ENCODE measurements at places on chromosomes 7 and 10.
A peak's percentile ranks its signal among the peaks of the same experiment; 100 is the strongest.

DNA sequence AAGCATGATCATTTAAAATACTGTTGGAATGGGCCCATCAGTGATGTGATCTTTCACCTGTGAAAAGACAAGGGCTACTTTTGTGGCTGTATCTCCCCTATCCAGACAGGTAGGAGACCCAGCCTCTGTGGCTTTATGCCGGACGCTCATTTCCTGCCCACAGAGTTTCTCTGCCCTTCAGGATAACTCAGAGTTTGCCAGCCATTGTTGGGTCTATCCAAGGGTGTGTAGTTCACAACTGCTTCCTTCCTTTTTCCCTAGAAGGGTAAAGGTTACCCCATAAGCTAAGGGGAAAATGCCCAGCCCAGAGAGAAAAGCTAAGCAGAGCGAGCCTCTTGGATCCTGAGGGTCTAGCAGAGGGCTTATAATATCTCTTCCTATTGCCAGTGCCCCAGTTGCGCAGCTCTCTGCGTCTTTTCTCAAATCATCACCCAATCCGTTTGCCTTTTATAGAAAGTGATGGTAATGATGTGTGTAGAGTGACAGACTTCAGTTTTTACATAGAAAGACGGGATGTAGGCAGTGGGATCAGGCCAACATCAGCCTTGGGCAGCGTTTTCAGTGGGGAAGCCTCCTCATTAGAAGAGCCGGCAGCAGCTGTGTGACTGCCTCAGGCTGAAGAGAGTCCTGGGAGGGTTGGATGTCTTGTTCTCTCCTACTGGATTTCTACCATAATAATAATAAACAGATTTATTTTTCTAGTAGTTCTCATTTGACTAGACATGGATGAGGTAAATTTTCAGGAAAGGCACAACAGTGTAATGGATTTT, 80.5 kb downstream of the MET start:
- no peak for DNase-seq

GRCh38 chr7:1463676-1464223, 4.5 kb upstream of the MICALL2 start:
- DNase-seq, result no peak

DNA sequence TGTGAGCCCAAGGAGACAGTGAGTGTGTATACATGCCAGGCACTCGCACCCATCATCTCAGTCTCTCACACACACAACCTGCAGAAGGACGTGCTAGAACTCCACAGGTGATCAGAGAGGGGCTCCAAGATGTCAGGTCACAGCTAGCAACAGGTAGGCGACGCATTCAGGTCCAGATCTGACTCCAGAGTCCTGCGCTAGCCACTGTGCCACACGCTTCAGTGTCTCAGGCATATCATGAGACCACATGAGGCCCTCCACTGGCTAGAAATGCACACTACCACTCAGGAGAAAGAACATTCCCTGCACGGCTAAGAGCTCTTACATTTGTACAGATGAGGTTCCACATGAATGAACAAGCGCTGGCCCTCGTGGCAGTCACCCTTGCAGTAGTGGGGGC, 11.5 kb downstream of the AKR1B1 start:
- no peak for DNase-seq

GRCh38 chr10:52351914-52352330, 37.8 kb downstream of the DKK1 start:
- DNase-seq, result peak; percentile 85

DNA sequence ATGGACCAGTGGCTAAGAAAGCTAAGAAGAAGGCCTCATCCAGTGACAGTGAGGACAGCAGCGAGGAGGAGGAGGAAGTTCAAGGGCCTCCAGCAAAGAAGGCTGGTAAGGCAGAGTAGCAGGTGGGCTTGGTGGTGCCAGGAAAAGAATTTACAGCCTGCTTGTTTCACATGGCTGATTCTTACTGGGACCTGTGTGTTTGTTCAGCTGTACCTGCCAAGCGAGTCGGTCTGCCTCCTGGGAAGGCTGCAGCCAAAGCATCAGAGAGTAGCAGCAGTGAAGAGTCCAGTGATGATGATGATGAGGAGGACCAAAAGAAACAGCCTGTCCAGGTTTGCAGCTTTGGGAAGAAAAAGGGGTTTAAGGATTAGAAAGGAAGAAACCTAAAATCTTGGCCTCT, 5.0 kb downstream of the NOLC1 start:
- no peak for DNase-seq

DNA sequence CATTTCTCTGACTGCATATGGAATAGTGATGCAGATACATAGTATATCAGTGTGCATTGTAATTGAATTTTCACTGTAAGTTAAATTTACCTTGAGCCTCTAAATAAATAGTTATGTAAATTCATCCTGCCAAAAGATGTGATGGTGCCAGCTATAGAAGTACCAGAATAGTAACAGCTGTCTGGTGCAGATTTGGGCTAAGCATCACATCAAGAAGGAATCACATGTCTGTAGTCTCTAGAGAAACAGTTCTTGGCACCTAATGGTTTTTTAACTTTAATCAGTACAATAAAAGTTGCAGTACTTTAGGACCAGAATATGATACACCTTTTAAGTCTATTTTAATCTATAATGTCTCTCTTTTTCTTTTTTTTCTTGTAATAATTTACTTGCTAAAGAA, 17.4 kb downstream of the PLEKHA1 start:
- DNase-seq, result no peak

All from fibroblast of skin of back (primary cell).